Activated CD4-positive, alpha-beta T cell treated with anti-CD3 and anti-CD28 coated beads, Interleukin-2, Interleukin-6, amounts not matched to agents 100 ng/mL and 50 ng/mL, durations not matched to agents 16 hours and 8 hours (primary cell): ENCODE measurements at places on chromosomes 6 and 20.

- no peak for DNase-seq
Observed at GRCh38 chr20:18805881-18806280, 7.7 kb upstream of the SCP2D1 start.

- no peak for DNase-seq
Observed at GRCh38 chr6:43101497-43101896, 25.4 kb downstream of the PTK7 start.

DNA sequence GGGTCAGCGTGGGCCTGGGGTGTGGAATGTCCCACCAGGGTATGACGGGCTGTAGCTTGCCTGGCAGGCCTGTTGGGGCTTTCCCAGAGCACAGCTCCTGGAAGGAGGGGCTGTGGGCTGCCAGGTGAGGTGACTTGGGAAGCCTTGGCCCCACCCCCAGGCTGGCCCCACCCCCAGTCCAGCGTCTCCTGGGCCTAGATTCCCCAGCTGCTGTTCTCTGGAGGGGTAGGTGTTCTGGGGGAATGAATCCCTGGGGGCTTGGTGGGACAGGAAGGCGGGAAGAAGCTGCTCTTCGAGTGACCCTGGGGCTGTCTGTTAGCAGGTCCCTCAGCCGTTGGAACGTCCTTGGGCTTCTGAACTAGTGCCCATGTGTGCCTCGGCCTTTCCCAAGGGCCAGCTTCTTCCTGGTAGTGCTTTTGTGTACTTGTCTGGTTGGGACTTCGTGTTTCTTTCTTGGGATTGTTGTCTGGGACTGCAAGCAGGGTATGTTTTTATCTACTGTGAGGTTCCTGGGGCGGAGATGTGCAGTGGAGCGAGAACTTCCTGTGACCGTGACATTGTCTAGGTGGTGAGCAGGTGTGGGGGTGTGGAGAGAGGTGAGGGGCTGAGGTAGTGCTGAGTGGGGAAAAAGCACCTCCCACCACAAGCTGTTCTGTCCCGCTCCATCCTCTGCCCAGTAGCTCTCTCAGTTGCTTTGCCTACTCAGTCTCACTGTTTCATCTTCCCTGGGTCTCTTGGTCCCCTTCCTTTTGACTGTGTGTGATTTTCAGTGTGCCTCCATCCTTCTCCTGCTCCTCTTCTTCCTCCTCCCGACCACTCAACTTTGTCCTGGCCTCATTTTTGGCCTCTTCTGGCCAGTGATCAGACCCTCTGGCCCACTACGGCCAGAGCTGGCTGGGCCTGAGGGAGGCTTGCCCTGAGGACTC, 1.3 kb upstream of the DDR1 start:
- no peak for DNase-seq

DNA sequence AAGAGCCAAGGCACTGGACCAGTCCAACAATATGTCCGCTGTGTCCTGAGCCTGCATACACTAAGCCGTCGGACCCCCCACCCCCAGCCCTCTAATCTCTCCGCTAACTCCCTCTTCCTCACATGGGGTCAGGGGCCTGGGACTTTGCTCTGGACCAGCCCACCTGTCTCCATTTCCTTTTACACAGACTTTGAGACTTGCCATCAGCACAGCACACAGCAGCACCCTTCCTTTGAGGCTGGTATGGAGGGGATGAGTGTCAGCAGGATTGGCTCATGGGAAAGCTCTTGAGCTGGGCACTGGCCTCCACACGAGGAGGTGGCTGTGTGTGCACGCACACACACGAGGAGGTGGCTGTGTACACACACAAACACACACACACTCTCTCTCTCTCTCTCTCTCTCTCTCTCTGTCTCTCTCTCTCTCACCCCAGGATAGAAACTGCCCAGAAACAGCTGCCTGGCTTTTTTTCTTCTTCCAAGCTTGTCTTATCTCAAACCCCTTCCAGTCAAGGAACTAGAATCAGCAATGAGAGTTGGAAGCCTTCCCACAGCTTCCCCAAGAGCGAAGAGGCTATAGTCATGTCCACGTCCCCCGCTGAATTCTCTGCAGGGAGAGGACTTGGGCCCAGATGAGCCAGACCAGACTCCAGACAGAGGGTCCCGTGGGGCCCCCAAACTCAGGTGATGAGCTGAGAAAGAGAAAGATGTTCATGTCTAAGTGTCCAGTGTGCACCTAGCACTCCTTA, 18.6 kb downstream of the SLC9A8 start:
- no peak for DNase-seq

GRCh38 chr20:51447097-51447764, 95.3 kb downstream of the NFATC2 start:
- DNase-seq: no peak

DNA sequence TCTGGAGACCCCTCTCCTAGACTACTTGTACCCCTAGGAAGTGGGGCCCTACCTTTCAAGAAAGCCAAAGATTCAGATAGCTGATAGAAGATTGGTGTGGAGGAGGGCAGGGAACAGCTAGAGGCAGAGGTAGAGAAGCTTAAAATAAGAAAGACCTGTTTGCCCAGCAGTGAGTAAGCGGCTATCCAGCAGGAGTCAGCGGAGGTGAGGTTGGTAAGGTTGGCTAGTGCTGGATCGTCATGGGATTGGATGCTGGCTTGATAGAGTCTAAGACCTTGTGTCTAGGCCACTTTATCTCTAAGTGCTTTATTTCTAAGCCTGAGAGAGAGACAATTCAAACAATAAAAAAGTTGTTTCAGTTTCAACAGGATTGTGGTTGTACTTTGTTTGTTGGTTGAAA, 19.1 kb downstream of the ANKS1A start:
- DNase-seq: no peak

DNA sequence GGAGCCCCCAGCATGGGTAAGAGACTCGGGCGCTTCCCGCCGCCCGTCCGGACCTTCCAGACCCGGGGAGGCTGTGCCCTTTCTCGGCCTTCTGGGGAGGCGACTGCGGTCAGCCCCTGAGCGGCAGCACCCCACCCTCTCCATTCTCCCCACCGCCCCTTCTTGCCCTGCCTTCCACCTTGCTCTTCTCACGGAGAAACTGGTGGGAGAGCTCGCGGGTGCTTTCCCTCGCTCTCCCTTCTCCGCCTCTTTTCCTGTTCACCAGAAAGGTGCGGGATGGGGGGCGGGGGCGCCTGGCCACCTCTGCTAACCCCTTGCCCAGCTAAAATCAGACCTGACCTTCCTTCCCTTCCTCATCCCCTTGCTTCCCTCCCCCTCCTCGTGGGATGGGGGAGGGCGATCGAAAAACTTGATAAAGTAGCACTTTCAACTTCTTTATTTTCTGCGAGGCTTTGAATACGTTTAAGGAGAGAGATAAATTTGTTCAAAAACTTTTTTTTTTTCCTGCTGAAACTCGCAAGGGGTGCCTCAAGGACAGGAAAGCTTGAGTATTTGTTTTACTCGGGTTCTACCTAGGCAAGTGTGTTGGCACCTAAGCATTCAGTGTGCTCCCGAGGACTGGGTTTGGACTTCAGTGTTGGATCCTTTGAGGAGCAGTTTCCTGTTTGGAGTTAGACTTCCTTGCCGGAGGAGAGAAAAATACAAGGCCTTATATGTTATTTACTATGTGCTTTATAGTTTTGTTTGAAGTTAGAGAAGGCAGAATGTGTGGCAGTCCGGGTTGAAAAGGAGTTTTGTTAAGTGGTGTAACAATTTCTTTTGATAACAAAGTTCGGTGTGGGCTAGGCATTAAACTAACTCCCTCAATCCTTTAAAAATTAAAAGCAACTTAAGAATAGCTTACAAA, 897 bp downstream of the CD2AP start:
- no peak for DNase-seq

DNA sequence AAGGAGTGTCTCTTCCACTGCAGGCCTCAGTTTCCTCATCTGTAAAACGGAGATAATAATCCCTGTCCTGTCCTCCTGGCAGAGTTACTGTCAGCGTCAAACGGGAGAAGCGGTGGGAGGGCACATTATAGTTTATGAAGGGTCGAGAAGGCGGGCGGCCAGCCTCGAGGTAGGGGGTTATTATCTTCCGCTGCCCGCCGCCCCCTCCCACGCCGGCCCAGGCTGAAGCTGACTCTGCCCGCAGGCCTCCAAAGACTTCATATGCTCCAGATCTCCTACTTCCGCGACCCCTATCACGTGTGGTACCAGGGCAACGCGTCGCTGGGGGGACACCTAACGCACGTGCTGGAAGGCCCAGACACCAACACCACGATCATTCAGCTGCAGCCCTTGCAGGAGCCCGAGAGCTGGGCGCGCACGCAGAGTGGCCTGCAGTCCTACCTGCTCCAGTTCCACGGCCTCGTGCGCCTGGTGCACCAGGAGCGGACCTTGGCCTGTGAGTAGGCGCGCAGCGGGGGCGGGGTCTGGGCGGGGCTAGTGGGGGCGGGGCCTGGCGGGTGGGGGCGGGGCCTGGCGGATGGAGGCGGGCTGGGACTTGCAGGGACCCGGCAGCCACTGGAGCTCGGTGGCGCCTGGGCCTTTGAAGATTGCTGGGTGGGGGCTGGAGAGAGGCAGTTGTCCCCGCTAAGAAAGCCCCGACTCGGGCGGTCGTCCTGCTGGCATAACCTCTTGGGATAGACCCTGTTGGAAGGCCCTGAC, 2.8 kb downstream of the PROCR start:
- no peak for DNase-seq

- DNase-seq: no peak
Observed at GRCh38 chr6:157759028-157759427, 64.0 kb upstream of the SNX9 start.

DNA sequence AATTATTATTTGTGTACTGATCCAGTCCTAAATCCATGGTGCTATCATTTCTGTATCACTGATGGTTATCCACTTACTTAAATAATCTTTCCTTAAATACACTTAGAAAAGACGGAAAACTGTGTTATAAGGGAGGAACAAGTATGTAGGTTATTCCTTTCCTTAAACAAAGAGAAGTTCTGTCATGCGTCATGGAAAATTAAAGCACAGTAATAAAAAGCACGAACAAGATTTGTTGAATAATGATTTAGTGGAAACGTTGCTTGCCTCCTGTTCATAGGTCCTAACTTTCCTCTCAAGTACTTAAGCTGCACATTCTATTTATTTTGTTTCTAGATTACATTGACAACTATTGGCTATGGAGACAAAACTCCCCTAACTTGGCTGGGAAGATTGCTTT, 120.4 kb downstream of the KHDC1L start:
- DNase-seq: no peak

- no peak for DNase-seq
Observed at GRCh38 chr20:47304287-47304686, 52.2 kb downstream of the ZMYND8 start.

GRCh38 chr6:2560917-2561698, 189.6 kb downstream of the MYLK4 start:
- no peak for DNase-seq

GRCh38 chr6:165010556-165011535, 298.6 kb downstream of the C6orf118 start:
- DNase-seq: no peak

GRCh38 chr6:66865771-66866170, 1158.7 kb upstream of the EYS start:
- DNase-seq: no peak

DNA sequence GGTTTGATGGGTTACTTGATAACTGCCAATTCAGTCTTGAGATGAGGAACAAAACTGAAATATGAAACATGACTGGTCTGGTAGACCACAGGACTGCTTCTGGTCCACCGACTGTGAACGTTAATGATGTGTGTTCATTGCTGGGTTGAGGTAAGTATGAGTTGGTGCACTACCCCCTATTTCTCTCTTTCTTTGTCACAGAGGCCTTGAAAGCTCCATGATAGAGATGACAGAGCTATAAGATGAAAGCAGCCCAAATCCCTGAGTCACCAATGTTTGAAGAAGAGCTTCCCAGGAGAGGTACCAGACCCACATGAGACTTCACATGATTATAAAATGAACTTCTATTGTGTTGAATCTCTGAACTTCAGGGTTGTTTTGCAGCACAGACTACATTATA, 555.5 kb downstream of the PTPRT start:
- DNase-seq: no peak

- no peak for DNase-seq
Observed at GRCh38 chr20:20896606-20897005, 184.2 kb upstream of the RALGAPA2 start.

DNA sequence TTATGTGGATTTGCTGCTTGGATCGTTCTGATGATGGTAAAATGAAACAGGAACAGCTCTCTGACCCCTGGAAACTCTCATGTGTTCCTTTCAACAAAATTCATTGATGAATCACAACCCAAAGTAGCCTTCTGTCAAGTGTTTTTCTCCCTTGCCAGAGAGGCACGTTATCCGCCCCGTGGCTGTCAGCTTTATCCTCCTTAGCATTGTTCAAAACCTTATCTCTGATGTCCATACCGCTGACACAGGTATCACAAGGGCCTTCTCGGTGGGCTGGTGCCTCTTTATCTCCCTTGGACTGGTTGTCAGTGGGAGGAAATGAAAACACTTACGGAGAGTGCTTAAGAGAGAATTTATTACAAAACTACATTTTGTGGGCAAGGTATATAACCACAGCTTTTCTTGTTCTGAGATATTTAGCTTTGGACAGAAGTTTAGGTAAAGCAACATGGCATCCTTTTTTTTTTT, 84.9 kb downstream of the TIAM2 start:
- DNase-seq: peak; percentile 64

- peak; percentile 11 for DNase-seq
Observed at GRCh38 chr20:2141600-2142575, 40.3 kb downstream of the STK35 start.

DNA sequence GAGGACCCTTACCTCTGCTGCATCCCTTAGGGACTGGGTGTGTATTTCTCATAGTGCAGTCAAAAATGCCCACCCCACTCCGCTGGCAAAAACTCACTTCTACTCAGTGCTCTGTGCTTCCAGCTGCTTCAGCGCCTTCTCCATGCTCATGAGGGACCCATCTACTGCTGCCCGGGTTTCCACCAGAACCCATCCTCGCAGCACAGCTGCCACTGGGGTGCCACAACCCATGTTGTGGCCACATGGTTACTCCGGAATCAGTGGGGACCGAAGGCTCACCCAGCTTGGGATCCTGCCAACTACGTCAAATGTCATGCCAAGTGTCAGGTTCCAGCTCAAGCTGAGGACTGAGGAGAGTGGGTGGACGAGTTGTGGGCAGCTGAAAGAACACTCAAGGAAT, 774.2 kb upstream of the EYS start:
- no peak for DNase-seq

- DNase-seq: no peak
Observed at GRCh38 chr6:3244003-3244831, 14.5 kb upstream of the PSMG4 start.

DNA sequence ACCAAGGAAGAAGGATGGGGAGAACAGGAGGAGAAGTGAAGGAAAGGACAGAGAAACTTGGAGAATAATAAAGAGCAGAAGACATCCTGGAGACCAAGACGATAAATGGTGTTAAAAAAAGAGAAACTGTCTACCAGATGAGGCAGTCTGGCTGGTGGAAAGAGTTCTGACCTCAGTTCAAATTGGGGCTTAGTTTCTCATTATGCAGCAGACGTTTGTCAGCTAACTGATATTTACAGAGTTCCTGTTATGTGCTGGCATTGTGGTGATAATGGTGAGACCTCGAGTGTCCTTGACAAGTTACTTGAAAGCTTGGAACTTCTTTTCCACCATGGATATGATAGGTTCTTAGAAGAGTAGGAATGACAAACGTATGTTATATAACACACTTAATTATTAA, 142.7 kb downstream of the LRRC1 start:
- no peak for DNase-seq

GRCh38 chr6:159221486-159222170, 52.4 kb downstream of the FNDC1 start:
- no peak for DNase-seq
